ENCODE measurements at places on chromosomes 6 and 20.
A peak's percentile ranks its signal among the peaks of the same experiment; 100 is the strongest.

- no peak for DNase-seq
Observed at GRCh38 chr6:35008858-35009257, 119.8 kb downstream of the ANKS1A start.

DNA sequence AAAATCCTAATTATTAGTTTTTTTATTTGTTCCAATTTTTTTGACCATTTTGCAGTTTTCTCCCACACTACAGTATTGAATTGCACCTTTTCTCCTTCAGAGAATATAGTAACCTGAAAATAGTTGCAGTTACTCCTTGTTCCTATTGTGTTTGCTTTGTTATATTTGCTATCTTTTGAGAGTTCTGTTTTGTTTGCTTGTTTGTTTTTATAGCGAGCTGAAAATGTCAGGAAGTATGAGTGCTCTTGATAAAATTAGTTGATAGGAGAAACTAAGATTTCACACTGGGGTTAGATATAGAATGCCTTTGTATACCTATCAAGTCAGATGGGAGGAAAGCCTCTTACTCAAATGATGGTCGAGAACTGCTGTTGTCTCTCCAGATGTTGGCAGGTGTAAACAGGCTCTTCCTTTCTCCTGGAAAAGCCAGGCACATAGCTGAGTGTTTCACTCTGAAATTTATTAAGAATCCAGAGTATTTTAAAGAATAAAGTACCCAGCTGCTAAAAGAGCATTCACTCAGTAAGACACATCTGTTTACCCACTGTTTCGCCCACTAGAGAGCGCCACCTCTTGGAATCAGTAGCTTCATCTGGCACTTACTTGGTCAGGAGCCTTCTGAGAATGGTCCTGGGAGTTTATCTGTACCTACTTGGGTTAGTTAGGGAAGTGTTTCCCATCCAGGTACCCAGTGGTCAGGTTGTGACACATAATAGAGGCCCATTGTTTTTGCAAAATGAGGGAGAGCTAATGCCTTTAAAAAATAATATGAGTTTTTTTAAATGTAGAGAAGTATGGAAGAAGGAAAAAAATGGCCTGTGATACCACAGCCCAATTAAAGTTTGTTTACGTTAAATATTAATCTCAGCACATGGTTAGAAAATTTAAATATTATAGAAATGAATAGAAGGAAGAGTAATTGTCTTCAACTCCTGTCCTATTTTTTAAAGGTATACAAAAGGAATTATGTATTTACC, 11.2 kb downstream of the NT5DC1 start:
- DNase-seq: peak; percentile 39

GRCh38 chr6:106674541-106675229, 45.3 kb downstream of the QRSL1 start:
- no peak for DNase-seq

- DNase-seq: no peak
Observed at GRCh38 chr6:62345446-62345845, 59.4 kb upstream of the KHDRBS2 start.

- peak; percentile 39 for DNase-seq
Observed at GRCh38 chr6:133587546-133588160, 301.3 kb upstream of the TCF21 start.

- DNase-seq: peak; percentile 88
Observed at GRCh38 chr20:51750037-51750769, 18.0 kb downstream of the ATP9A start.

- DNase-seq: peak; percentile 43
Observed at GRCh38 chr6:158219228-158219627, 51.1 kb downstream of the GTF2H5 start.

DNA sequence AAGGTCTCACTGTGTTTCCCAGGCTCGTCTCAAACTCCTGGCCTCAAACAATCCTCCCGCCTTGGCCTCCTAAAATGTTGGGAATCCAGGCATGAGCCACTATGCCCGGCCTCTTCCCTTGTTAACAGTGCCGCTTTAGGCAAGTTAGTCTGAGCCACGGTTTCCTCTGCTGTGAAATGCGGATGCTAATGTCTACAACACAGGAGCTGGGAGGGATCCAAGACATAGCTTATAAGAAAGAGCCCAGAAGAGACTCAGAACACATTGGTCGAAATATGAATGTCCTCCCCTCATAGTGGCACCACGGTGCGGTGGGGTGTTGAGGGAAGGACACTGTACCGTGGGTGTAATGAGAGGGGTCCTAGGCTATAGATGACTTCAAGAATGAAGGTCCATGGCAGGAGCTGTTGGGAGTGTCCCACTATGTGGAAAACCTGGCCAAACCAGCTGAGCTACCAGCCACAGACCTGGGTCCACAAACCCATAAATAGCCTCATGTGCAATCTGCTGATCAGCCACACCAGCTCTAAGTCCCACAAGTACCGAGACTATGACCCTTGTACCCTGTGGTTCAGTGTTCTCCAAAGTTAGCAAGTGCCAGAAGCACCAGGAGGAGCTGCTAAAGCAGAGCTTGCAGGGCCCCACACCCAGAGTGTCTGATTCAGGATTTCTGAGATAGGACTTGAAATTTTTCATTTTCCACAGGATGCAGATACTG, 57.8 kb upstream of the ZFAND3 start:
- no peak for DNase-seq

DNA sequence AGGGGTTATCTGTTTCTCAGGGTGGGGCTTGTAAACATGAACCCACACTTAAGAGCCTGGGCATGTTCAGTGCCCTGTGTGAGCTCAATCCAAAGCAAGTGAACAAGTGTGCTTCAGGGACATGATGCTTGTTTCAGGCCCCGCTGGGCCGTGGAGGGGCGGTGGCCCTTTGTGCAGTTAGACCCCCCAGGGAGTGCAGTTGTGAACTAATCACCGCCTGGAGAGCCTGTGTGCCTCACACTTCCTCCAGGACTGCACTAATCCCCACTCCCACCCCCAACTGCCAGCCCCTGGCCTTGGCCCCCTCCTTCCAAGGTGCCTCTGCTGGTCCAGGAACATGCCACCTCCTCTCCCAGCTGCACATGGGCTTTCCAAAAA, 58.1 kb downstream of the RREB1 start:
- DNase-seq: peak; percentile 30

GRCh38 chr20:18754030-18754652, 59.4 kb upstream of the SCP2D1 start:
- DNase-seq: peak; percentile 29

DNA sequence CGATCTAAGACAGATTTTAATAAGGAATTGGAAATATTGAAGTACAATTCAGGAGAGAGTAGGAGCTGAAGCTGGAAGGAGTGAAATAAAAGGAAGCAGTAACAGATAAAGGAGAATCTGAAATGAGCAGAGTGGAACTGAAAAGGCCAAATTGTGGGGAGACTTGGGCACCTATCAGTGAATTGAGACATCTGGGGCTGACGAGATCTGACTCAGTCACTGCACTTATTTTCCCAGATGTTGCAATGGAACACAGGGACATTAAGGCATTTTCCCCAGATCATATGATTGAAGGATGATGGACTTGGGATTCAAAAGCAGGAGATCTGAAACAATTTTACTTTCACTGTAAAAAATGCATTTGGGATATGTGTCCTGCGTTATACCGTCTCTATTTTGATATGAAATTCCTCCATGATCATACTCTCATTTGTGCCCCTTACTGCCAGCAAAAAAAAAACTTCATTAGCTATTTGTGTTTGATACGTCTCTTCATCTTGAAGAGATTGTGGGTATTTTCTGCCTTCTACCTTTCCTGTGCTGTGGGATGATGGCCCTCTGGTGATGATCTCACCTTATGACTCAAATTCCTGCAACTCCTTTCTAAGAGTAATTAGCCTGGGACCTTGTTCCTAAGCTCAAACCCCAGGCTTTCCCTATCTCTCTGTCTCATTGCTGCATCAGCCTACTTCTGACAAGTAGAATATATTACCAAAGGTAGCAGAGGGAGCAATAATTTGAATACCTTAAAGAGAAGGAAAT, 278.5 kb upstream of the MAN1A1 start:
- DNase-seq: peak; percentile 50

- DNase-seq: no peak
Observed at GRCh38 chr20:4812641-4813075, 90.9 kb downstream of the PRND start.

GRCh38 chr20:17344790-17345189, 118.0 kb downstream of the PCSK2 start:
- no peak for DNase-seq

DNA sequence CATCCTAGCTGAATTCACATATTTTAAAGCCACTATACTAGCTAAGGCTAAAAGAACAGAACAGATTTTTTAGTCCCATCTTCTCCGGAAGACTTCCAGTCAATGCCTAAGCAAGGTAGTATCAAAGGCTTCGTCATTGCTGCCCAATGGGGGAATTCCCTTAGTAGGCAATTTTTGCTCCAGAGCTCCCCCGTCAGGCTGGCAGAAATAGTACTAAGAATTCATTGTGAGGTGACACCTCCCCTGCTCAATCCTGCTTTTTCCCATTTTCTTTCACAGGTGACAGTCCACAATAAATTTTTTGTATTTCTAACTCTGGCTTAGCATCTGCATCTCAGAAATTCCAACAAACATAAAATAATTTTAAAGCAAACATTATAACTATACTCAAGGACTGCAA, 52.8 kb upstream of the SRSF6 start:
- DNase-seq: no peak

- no peak for DNase-seq
Observed at GRCh38 chr6:11296449-11297375, 64.2 kb upstream of the NEDD9 start.

- no peak for DNase-seq
Observed at GRCh38 chr20:18046535-18046934, 11.2 kb downstream of the OVOL2 start.

- no peak for DNase-seq
Observed at GRCh38 chr6:52538901-52539354, 37.9 kb downstream of the TRAM2 start.

- no peak for DNase-seq
Observed at GRCh38 chr6:10598084-10598960, 77.2 kb downstream of the GCNT2 start.

GRCh38 chr6:4133941-4134838, 1.2 kb downstream of the ECI2 start:
- peak; percentile 24 for DNase-seq

DNA sequence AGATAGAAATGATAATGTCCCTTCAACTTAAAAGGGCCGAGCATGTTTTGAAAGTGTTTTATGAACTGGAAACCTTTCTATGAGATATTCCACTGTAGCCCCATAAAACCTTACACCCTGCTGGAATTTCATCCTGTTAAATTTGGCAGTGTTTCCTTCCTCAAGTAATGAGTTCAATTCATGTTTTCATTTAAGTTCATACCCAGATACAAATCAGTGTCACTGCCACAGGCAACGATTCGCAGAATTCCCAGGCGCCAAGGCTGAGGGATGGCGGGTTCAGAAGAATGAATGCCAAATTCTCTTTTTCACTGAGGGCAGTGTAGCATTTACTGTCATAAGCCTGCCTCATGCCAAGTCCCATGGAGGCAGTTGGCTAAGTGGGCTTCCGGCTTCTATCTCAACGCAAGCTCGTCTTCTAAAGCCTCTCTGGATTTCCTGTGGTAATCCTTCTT, 511.8 kb upstream of the ID4 start:
- DNase-seq: no peak

DNA sequence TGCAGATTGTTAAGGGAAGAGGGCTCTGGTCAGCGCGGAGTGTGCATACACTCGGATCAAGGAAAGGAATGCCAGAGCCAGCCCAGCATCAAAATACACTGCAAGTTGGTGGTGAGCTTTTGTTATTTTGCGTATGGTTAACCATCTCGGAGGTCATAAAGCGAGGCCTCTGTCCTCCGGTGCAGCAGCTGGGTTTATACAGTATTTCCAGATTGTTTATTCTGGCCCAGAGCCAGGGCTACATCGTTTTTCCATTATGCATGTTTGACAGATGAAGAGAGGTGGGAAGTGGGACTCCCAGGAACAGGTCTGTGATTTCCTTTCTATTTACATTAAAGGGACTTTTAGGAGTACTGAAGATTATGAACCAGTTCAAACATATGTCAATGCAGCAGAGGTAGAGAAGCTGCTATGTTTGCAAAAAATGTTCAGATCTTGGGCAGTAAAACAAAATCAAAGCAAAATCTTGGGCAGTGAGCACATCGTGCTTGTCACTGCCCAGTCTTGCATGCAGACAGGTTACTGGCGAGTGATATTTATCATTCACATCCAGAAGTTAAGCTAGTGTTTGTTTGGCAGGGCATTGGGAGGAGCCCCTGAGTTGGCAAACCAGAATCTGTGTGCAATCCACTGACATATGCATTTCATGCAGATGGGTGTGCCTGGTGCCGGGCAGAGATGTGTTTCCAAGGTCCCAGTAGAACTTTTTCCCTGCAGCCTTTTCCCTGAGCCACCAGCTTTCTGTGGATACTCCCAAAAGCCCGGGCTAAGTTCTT, 256.3 kb upstream of the TAB2 start:
- DNase-seq: peak; percentile 90

Data from astrocyte of the spinal cord (primary cell).